ENCODE measurements at places on chromosomes 3 and 15.
A peak's percentile ranks its signal among the peaks of the same experiment; 100 is the strongest.

DNA sequence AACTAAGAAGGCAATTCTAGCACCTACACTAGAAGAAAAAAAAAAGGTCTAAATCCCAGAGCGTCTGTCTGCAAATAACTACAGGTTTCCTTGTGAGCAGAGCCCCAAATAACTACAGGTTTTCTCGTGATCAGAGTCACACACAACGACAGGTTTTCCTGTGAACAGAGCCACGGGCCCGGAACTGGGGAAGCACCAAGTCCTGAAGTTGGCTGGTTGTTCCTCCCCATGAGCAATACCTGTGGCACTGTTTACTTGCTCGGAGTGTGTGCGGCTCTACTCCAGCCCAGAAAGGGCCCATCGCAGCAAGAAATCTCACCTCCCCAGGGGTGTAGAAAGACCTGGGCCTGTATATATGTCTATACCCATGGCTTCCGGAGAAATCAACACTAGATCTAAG, 644 bp upstream of the MASP1 start:
- no peak for DNase-seq

DNA sequence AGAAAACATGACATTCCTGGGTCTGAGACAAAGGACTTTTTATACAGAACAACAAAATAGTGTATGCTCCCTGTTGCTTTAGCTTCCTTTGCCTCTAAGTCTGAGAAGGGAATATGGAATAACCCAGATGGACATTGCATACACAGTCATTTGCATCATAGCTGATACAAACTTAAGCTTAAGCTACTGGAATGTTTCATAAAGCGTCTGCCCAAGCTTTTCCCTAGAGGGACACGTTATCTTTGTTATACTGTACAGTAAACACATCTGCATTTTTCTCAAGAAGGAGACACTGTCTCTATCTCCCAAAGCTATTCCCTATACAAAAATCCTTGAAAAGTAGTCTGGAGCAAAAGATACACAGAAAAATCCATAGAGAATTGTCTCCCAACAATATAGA, 775.0 kb downstream of the DIPK2A start:
- DNase-seq: no peak

DNA sequence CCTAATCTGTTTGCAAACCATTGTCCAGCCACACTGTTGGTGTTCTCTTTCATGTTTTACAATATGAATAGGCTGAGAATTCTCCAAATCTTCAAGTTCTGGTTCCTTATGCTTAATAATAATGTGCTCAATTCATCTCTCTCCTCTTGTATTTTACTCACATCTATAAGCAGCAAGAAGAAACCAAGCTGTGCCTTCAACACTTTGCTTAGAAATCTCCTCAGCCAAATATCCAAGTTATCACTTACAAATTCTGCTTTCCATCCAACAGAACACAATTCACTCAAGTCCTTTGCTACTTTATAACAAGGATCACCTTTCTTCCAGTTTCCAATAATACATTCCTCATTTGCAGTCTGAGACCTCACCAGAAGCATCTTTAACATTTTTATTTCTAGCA, 117.5 kb downstream of the LRRC28 start:
- DNase-seq: no peak

GRCh38 chr15:55775316-55775715, 32.4 kb upstream of the PRTG start:
- no peak for DNase-seq

- no peak for DNase-seq
Measured at GRCh38 chr15:68417051-68417450, 14.9 kb downstream of the ITGA11 start.

DNA sequence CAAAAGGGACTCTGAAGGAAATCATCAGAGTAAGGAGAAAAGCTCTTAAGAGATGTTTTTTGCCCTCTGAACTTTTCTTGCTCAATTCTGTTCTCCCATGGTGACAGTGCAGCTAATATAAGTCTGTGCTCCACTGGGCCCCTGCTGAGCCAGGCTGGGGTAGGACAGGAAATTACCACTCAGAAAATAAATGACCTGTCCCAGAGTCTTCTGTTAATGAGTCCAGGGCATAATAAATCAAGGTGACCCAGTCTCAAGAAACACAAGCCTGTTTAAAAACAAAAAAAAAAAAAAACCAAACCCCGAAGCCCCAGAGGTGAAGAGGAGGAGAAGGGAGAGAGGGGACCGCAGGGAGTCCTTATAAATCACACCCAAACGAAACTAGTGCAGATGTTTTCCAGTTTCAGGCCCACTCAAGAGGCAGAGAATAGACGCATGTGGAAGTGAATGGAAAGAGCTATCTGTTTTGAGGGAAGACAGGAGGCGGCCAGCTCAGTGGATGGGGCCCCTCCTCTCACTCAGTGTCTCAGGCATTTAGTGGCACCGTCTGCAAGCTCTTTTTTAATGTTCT, 59.8 kb upstream of the BOC start:
- peak; percentile 60 for DNase-seq

DNA sequence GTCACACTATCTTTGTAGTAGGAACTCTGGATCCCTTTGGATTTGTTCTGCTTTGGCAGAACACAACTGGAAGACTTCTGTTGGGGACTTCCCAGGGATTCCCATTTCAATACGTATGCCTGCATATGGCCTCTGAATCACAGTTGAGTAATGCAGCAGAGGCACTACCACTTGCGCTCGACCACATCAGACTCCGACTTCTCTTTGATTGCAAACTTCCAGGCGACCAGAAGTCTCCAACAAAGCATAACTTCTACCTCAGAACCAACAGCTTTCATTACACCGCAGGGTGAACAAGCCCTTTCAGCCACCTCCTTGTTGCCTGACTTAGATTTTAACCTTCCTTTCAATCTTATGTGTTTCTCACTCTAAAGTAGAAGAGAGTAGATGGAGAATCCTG, 924.4 kb downstream of the IGSF11 start:
- DNase-seq: no peak

GRCh38 chr3:188937389-188937788, 234.4 kb upstream of the TPRG1 start:
- no peak for DNase-seq

DNA sequence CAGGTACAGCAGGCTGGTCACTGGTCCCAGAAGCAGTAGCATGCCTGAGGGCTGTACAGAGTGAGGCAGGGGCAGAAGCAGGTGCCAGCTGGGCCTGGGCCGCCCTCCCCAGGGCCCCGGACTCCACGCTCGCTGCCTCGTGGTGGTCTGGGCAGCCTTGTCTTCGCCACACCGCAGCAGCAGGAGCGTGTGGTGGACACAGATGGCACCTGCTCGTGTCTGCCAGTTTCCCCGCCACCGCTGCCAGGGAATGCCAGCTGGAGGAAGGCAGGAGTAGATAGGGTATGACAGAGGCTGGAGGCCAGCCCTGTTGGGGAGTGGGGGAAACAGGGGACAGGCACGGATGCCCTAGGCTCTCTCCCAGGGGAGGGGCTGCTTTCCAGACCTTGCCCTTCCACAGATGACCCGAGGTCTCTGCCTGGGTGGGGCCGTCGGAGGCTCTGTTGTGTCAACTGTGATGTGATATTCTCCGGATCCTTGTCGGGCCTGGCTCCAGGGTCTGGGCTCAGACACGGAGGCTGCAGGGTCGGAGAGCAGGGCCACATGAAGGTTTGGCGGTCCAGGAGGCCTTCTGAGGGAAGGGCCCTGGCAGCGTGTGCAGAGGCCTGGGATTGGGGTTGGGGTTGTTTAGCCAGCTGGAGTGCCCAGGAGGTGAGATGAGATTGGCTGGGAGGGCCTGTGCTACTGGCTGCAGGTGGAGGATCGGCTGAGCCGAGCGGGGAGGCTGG, 33.6 kb downstream of the GOLGA6L10 start:
- no peak for DNase-seq

DNA sequence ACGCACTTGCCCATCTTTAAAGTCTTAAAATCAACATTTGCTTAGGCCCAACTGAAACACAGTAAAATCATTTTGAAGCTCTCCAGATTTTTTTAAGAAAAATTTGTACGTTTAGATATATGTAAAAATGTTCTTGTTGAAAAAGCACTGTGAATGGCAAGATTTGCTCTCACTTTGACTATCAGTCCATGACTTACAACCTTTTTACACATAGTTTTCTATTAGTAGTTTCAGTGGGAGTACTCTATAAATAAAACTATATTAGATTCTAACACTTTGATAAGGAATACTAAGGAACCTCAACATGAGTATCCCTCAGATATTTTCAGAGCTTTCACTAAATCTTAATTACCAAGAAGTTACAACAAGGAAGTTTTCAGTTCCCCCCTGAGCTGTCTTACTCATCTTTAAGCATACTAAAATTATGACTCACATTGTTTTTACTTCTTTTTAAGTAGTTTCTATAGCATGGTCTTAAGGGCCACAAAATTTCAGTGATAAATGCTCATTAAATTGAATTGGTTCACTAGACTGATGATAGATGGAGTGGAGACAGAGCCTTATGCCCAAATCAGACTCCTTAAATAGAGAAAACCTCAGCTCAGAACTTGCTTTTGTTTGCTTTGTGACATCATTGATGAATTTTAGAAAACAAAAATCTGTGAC, 31.6 kb upstream of the RAP2B start:
- no peak for DNase-seq

- no peak for DNase-seq
Measured at GRCh38 chr3:40876496-40876895, 322.8 kb upstream of the CTNNB1 start.

DNA sequence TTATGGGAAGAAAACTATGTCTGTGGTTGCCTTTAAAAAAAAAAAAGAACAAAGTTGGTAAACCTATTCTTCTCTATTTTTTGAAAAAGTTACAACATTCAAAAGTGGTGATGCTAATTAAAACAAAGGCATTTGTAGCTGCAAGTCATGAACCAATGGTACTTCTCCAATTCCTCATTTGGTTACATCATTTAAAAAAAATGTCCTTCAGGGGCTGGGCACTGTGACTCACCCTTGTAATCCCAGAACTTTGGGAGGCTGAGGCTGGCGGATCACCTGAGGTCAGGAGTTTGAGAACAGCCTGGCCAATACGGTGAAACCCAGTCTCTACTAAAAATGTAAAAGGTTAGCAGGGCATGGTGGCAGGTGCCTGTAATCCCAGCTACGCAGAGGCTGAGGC, 574.6 kb downstream of the VGLL3 start:
- no peak for DNase-seq

GRCh38 chr15:85314146-85314545, 66.3 kb upstream of the AKAP13 start:
- DNase-seq: no peak

DNA sequence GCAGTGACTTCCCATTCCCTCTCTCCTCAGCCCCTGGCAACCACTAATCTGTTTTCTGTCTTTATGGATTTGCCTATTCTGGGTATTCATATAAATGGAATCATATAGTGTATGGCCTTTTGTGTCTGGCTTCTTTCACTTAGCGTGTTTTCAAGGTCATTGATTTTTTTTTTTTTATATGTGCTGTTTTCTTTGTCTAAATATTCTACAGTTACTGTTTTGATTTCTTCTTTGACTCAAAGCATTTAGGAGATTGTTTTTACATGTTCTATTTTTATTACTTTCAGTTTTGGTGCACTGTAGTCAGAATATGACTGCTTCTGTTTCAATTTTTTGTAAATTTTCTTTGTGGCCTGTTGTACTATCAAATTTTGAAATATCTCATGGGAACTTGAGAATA, 71.9 kb upstream of the RNU6-1 start:
- no peak for DNase-seq

DNA sequence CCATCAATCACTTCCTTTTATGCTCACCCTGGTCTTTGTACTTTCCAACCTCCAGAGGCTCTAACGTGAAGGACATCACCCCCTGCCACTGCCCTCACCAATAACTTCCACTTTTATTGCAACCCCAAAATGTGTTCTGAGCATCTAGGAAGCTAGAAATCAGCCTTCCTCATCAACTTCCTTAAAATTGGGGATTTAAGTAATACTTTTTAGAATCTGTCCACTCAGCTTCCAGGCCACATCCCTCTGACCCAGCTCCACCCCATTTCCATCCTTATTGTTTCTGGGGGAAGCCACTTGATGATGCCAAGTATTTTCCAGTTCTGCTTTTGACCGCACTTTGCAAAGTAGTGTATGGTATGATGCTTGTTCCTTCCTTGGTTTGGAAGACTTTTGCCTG, 73.5 kb upstream of the XCR1 start:
- DNase-seq: no peak

DNA sequence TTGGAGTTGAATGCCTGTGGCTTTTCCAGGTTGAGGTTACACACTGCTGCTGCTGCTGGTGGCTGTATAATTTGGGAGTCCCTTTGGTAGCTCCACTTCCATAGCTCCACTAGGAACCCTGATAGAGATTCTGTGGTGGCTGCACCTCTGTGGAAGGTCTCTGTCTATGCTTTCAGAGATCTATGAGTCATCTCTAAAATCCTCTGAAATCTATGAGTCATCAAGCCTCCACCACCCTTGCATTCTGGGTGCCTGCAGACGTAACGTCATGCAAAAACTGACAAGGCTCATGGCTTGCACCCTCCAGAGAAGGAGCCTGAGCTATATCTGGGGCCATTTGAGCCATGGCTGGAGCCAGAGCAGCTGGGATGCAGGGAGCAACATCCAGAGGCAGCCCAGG, 1037.0 kb upstream of the CFAP20DC start:
- DNase-seq: no peak

- DNase-seq: no peak
Measured at GRCh38 chr3:81920816-81921215, 159.4 kb upstream of the GBE1 start.

DNA sequence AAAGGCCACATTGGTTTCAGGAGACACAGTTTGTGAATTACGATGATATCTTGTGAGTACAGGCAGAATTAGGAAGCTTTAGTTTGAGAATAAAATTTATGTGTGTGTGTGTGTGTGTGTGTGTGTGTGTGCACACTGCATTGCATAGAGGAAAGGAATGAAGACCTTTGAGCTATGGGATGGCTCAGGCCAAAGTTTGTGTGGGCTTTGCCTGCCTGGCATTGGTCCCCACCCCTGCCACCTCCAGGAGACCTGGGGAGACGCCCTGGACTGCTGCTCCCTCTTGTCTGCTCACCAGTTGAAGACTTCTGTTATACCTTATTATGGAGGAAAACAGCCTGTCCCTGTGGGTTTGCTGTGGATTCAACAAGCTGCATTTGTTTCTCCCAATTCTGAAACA, 37.2 kb downstream of the TIGIT start:
- DNase-seq: no peak

DNA sequence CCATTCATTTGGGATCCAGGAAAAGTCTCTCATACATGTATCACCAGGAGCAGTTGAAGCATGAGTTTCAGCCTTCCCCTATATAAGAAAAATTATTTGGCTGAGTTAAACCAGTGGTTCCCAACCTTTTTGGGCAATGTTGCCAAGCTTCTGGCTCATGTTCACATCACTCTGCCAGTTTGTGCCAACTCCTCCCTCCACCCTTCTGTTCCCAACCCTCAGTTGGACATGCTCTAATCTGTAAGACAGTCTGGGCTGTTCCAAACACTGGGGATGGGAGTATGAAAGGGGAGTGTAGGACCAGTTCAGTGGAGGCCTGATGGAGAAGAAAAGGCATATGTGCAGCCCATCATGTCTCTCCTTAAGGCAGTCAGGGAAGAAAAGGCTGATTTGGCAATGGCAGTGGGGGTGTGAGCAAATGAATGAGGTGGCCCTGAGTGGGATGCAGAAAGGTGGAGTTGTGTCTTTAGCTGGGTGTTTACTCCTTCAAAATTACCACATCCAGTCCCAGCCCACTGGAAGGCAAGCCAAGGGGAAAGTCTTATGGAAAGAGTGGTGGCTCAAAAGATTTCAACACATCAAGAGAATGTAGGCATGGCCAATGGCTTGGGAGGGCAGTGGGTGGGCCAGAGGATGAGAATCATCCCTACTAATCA, 32.0 kb upstream of the PRICKLE2 start:
- no peak for DNase-seq

- DNase-seq: no peak
Measured at GRCh38 chr3:29153811-29154210, 127.1 kb upstream of the RBMS3 start.

- DNase-seq: no peak
Measured at GRCh38 chr15:63189941-63190768, 749 bp downstream of the RAB8B start.
